Osteocyte (in vitro differentiated cells): ENCODE measurements at places on chromosomes 12 and 14.

DNA sequence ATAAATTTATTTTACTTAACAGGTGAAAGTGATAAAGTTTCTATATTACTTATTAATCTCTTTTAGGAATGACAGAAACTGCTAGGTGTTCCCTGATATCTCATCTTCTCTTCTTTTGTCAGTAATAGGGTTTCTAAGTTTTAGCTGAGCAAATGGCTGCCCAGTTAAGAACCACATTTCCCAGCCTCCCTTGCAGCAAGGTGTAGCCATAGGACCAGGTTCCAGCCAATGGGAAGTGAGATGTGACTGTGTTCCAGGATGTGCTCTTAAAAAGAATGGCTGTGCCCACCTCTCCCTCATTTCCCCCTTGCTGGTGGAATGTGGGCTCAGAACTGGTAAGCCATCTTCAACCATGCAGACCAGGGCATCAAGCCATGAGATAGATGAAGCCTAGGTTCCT, 165.6 kb downstream of the HELB start:
- no peak for DNase-seq

GRCh38 chr14:69346710-69347109, 51.4 kb downstream of the ERH start:
- DNase-seq: no peak

- no peak for DNase-seq
Observed at GRCh38 chr12:130226126-130226525, 63.9 kb downstream of the FZD10 start.

GRCh38 chr12:31944299-31944698, 14.9 kb upstream of the RESF1 start:
- DNase-seq: no peak

DNA sequence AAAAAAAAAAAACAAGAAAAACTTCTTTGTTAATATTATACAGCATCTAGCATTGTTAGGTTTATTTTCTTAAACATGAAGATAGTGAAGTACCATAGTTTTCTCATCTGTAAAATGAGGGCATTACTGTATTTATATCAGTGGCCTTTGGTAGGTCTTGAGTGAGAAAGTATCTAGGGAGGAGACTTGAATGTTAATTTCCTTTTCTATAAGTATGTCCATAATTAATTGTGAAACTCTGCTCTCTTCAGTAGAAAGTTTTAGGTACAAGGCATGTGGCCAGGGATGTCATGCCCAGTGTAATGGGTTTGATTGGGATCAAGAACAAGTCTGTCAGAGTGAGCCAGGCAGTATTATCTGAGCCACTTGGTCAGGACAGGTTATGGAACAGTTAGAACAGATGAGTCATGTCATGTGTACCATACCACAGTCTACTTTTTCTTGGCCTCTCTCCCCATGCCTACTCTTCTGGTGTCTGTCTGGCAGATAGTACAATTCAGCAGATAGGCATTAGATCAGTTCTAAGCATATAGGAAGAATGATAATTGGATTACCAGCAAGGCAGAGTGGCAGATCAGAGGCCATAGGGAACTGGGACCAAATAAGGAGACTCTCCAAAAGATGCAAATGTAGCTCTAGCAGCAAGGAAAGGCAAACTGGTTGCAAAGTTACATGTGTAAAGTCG, 30.4 kb downstream of the FBXO34 start:
- no peak for DNase-seq

- DNase-seq: no peak
Observed at GRCh38 chr14:29885988-29886387, 41.7 kb downstream of the PRKD1 start.

DNA sequence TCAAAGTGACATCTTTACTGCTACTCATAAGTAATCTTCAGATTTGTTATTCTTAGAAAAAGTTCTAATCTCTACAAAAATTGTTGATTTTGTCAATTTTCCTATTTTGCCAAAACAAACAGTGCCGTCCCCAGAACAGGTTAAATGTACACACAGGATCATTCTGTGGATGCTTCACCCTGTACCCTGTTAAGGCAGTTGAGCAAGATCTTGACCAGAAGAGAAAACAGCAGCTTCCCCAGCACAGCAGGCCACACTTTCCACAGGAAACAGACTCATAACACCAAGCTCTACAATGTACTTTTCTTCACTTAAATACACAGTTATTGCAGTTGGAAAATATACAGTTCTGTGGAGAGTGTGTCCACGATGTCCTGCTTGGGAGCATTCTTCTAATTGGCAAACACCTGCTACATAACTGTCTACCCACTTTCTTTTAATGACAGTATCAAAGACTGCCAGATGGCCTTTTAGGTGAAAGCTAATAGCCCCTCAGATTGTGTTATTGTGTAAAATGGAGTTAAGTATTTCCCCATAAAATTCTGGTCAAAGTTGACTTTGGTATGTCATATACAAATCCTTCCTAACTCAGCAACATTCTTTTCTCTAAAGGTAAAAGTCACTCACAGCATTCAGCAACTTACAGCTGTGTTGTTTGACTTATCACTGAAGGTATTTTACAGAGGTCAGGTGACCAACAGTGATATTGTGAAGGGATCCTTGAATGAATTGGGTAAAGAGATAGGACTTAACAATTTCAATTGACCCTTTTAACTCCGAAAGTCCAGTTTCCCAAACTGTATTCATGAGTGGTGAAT, 77.0 kb downstream of the SEC23A start:
- no peak for DNase-seq

- no peak for DNase-seq
Observed at GRCh38 chr12:89244536-89244935, 107.8 kb downstream of the DUSP6 start.

- no peak for DNase-seq
Observed at GRCh38 chr12:96720363-96720705, 186.7 kb upstream of the NEDD1 start.

DNA sequence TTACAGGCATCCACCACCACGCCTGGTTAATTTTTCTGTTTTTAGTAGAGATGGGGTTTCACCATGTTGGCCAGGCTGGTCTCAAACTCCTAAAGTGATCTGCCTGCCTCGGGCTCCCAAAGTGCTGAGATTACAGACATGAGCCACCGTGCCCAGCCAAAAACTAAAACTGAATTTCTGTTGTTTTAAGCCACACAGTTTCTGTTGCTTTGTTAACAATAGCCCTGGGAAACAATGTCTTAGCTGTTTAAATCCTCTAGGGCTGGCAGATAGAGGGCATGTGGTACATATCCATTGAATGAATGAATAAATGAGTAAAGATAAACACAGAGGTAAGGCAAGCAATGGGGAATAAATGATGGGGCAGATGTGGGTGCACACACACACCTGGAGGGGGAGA, 8.0 kb upstream of the EIF5 start:
- DNase-seq: no peak

GRCh38 chr14:93655078-93655750, 133.1 kb downstream of the PRIMA1 start:
- no peak for DNase-seq

GRCh38 chr12:27303139-27304111, 29.2 kb upstream of the BMAL2 start:
- no peak for DNase-seq

DNA sequence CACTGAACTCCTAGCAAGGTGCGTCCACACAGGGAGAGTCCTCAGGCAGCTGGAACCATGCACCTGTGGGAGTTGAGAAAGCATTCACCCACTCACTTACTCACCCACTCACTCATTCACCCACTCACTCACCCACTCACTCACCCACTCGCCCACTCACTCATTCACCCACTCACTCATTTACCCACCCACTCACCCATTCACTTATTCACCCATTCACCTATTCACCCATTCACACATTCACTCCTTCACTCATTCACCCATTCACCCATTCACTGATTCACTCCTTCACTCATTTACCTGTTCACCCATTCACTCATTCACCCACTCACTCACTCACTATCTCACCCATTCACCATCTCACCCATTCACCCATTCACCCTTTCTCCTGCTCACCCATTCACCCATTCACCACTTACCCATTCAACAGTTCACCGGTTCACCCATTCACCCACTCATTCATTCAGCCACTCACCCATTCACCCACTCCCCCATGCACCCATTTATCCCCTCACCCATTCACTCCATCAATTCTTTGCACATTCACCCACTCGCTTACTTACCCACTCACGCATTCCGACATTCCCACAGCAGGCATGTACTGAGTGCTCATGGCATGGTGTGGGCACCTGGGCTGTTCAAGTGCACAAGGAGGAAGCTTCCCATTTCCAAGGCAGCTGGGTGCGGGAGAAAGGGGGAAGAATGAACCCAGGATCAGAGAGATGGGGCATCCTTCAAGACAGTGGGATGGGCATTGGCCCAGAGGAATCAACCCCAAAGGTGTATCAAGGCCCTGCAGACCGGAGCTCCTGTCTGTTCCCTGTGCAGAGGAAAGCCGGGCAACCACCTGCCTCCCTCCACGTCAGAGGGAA, 135.2 kb upstream of the C14orf180 start:
- DNase-seq: peak; percentile 71

GRCh38 chr14:65352964-65353530, 59.5 kb upstream of the FUT8 start:
- DNase-seq: no peak

- no peak for DNase-seq
Observed at GRCh38 chr14:99420711-99421110, 59.9 kb downstream of the SETD3 start.

- no peak for DNase-seq
Observed at GRCh38 chr12:127538316-127538715, 728.7 kb upstream of the TMEM132C start.

GRCh38 chr12:44842669-44843068, 33.4 kb downstream of the NELL2 start:
- no peak for DNase-seq

DNA sequence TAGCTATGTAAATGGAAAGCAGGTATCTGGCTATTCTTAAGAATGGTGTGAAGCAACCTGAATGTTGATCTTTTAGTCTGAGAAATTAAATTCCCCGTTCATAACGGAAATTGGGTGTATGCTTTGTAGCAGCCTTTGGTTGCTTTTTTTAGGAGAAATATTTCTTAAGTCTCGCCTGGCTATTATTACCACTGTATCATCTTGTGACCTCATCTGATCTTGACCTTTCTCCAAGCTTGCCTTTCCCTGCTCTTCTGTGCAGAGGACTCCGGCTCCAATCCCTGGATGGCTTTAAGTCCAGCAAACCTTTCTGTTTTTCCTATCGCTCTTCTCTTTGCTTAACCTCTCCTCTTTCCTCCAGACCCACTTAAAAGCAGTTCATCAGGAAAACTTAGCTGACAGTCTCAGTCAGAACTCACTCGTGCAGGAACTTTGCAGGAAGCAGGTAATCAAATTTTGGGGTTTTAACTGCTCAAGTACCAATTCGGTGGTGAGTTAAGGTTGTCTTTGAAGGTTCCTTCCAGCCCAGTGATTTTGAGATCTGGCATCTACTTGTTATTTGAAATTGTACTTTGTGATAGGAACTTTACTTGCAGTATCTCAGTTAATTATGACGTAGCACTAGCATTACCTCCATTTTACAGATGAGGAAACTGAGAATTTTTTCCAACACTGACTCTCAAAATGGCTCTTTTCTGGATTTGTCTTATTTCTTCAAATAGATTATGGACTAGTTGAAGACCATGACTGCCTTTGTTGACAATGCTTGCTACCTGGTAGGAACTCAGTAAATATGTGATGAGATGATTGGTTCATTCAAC, 14.1 kb downstream of the PPFIBP1 start:
- DNase-seq: no peak

DNA sequence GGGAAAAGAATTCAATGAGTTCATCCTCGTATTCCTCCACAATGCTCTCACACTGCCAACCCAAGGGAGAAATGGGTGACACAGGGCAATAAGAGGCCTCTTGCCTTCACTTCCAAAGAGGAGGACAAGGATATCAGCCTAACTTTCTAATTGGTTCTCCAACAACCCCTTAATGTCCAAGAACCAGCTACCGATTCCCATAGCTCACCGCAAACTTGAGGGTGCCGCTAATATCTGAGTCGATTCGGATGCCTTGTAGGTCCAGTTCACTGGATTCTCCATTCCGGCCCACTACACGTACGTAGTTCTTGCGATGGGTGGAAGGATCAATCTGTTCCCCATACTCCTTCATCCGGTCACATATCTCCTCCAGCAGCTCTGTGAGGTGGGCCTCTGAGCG, 4.8 kb downstream of the CNPY2 start:
- DNase-seq: no peak

- DNase-seq: no peak
Observed at GRCh38 chr12:116046039-116046438, 231.5 kb downstream of the MED13L start.

GRCh38 chr12:81588235-81589008, 170.7 kb downstream of the PPFIA2 start:
- no peak for DNase-seq

DNA sequence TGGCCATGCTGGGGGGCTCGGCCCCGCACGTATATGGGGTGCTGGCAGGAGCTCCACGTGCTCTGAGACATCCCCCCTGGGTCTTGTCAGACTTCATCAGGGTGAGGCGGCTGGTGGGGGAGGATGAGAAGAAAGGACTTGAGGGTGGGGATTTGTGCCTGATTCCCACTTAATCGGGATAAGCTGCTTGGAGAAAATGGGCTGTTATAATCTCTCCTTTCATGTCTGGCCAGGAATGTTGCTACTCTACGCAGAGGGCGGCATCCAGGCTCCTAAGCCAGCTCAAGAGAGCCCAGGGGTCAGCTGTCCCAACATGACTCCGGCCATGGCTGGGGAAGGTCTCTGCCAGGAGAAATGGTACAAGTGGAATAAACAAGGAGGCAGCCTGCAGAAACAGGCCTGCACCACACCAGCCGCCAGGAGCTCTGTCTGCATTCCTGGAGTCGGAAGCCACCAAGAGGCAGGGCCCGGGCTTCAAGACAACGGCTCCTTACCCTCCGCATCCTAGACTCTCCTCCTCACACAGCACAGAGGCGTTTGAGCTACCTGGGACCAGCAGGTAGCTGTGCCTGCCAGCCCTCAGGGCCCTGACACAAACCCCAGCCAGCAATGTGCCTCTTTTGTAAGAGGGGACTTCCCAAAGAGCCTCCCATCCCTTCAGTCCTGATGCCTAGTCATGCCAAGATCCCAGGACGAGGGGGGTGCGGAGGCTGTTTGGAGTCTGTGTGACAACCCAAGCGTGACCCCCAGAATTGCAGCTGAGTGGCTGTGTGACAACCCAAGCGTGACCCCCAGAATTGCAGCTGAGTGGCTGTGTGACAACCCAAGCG, 195.8 kb upstream of the DIO3 start:
- peak; percentile 84 for DNase-seq

- DNase-seq: peak; percentile 36
Observed at GRCh38 chr12:94534774-94535509, 75.3 kb upstream of the CEP83 start.

DNA sequence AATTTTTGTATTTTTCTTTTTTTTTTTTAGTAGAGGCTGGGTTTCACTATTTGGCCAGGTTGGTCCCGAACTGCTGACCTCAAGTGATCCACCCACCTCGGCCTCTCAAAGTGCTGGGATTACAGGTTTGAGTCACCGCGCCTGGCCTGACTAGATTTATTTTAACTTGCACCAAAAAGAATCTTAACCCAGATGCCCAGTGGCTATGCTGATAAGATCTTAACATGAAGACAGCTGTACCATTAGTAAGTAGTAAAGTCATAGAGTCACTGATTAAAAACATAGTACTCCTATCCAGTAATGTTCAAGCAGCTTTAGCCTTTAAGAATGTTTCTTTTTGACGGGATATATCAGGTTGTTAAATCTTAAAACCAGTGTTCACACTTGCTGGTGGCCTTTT, 1061.8 kb upstream of the FLRT2 start:
- DNase-seq: no peak
